ENCODE measurements at places on chromosomes 6 and 20.

- DNase-seq = no peak
Measured at GRCh38 chr20:40463171-40463570, 225.9 kb downstream of the MAFB start.

- peak; percentile 49 for DNase-seq
Measured at GRCh38 chr6:21597801-21598673, 4.5 kb downstream of the SOX4 start.

DNA sequence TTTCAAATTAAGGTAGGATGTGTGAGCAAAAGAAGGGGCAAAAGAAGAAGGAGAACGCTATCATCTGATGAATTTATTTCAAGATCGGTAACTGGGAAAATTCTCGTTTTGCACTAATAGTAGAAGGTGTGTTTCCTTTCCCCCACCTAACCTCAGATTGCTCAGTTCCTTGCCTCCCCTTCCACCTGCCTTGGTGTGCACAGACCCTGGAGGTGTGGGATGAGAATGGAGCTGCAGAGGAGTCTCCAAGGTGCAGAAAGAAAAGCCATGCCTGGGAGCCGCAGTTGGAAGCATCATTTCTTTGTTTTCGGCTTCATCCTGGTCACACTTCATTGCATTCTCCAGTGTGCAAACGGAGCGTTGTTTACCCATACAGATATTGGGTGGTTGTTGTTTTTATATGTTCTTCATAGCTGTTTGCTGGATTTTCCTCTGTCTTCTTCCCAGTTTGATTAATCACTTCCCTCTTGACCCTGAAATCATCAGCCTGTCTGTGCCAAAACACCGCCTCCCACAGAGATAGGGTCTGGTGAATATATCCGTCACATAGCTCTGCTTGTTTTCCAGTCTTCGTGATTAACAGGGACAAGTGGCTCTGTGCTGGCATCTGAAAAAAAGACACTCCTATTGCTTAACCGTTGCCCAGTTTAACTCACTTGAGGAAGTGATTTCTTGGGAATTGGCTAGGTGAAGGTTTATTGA is 40.2 kb upstream of the NEDD9 start:
- no peak for DNase-seq

DNA sequence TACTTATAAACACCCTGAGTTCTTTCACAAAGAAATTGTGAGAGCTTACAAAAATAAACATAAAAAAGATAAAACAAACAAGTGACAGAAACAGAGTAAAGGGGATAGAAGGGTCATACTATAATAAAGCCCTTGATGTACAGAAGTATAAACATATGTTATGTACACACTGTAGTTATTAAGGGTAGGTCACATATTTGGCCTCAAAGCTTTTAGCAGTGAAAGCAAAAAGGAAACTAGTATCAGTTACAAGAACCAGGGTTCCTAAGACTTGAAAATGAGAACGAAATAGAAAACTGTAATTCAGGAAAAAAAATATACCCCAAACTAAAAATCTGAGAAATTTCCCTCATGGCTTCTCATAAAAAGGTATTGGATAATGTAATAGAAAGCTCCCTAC is 380.6 kb downstream of the HDGFL1 start:
- DNase-seq = no peak

GRCh38 chr20:16709017-16709416 is 20.8 kb upstream of the SNRPB2 start:
- DNase-seq = no peak

DNA sequence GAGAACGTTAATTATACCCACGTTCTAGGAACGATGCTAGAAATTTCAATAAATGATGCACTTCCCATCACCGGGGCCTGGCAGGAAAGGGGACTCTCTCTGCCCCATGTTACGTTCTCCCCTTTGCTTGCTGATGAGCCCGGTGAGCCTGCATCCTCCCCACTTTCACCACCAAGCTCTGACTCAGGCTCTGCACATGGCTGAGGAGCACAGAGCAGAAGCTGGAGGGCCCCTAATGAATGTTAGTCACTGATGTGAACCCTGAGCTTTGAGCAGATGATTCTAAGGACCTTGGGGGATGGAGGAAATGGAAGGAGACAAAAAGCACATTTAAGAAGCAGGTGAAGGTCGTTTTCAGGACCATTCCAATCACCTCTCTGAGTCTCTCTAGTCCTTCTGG is 468.2 kb upstream of the ARID1B start:
- DNase-seq = no peak

- DNase-seq = no peak
Measured at GRCh38 chr6:141658696-141659095, 474.0 kb upstream of the GJE1 start.

GRCh38 chr6:72712910-72713309 is 91.0 kb downstream of the KCNQ5 start:
- no peak for DNase-seq

- DNase-seq = no peak
Measured at GRCh38 chr6:45920819-45921511, 94.7 kb downstream of the CLIC5 start.

DNA sequence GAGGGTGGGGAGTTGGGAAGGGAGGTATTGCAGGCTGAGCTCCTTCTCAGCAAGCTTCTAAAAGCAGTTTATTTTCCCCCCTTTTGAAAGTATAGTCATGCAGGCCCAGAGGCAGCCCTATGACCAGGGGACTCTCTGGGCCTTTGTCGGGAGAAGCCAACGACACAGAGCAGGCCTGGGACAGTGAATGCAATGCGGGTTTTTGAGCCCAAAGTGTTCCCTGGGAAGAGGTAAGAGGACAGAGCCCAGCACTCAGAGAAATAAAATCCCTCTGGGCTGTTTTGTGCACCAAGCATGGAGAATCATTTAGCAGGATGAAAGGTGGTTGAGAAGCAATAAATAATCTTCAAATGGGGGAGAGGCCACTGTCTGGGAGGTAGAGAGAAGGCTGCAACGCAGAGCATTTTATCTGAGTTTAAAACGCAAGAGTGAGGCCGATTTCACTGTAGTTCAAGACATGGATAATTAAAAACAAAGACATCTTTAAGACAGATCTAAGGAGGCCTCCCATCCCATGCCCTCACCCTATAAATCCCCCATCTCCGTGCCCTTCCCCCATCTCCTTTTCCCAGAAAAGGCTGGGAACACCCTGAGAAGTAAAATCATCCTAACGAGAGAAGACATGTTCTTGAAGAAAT is 237.5 kb downstream of the CDC5L start:
- DNase-seq = no peak

GRCh38 chr6:36875250-36875633 is 639 bp upstream of the PPIL1 start:
- no peak for DNase-seq

DNA sequence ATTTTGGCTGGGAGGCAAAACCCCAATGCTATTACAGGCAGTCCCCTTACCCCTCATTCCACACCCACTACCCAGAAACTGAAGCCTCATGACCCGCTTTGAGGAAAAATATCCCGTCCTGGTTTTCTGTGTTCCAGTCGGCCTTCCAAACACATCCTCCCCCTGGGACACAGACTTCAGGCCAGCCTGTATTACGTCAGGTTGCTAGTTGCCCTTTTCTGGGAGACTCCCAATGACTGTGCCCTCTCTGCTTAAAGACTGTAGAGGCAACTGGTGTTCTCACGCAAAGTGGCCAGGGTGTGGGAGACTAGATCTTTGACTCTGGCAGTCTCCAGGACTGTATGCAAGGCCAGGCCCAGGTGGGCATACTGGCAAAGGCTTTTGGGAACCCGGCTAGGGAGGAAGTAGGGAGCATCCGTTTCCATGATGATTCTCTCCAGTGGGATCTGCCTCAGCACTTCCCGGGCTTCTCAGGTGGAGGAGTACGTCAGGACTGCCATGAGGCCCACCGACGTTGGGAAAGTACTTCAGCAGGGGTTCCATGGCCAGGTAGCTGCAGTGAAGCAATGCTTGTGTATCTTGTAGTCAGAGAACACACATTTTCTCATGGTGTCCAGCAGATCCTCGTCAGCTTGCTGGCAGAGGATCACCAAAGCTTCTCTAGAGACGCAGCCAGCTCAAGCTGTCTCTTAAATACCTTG is 34.9 kb downstream of the DYNLT1 start:
- no peak for DNase-seq

DNA sequence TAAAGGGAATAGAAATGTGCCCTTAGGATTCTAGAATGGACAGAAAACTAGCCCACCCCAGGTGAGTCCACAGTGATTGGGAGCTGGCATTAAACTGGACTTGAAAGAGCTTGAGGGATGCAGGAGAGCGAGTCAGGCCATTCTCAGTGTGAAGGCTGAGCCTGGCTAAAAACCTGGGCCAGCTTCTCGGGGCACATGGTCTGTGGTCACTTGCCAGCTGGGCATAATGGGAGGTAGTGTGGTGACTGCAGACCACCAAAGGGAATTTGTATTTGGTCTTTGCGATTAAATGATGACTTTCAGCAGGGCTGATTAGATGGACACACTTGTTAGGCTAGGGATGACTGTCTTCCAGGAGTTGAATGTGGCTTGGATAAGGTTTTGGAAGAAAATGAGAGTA is 71.3 kb downstream of the TULP4 start:
- DNase-seq = no peak

GRCh38 chr6:14670806-14671205 is 553.2 kb downstream of the CD83 start:
- DNase-seq = no peak

- no peak for DNase-seq
Measured at GRCh38 chr20:4973330-4974097, 27.8 kb downstream of the SLC23A2 start.
